Trophoblast cell (in vitro differentiated cells and primary cell): ENCODE measurements at places on chromosomes 2 and 18.

GRCh38 chr2:27830656-27831055, 59.1 kb downstream of the MRPL33 start:
- no peak for DNase-seq

DNA sequence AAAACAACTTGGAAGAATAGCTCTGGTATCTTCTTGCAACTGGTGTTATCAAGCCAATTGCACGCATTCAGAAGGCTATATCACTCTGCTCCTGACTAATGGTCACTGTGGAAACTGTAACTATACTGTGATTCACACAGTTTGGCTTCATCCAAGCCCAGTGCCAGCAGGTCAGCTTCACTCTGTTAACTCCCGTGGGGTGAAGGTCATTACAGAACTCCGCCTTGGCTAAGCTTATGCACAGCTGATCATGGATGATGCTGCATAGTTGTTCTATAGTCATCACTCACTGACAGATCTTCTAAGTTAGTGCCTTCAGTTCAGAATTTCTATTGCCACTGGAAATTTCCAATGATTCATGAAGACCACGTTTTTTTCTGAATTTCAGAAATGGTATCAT, 497.2 kb upstream of the NETO1 start:
- no peak for DNase-seq

GRCh38 chr2:51705417-51705816, 673.5 kb upstream of the NRXN1 start:
- no peak for DNase-seq

DNA sequence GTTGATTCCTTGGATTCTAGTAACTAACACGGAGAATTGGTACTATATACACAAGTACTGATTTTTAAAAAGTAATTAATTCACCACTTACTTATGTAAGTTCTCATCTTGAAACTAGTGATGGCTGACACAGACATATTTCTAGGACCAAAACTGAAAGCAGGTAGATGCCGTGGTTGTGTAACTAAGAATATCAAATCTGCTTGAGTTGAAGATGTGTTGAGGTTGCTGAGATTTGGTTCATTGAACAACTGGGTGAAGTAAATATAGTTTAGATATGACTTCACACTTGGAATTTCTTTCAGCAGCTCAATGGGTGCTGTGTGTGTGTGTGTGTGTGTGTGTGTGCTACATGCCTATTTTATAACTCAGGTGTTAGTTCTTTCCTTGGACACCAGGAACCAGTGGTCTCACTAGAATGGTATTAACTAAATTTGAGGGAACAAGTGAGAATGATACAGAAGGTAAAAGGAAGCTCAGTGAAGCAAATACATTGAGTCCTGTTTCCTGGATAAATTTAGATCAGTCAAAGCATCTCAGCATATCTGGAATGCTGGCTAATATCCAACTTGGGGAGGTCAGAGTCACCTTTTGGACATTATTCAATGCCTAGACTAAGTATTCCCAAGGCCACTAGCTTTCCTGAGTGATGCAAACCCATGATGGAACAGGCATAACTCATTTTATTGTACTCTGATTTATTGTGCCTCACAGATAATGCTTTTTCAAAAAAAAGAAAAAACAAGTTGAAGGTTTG, 110.7 kb upstream of the ZEB2 start:
- DNase-seq, result no peak

DNA sequence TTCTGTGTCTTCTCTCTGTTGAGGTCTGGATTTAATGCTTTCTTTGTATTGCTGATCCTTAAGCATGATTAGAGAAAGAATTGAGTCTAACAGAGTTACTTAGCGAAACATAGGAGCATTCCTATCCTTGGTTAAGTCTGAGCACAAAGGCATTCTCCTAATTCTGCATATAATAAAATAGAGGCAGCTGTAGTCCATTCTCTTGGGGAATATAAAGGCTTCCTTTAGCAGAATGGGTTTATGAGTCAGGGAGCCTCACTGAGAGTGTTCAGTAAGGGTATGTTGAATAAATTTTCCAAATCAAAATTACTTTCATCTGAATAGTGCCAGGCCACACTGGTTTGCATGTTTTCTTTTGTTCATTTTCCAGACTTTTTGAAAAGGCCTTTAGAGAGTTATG, 101.5 kb downstream of the GALNT1 start:
- no peak for DNase-seq

DNA sequence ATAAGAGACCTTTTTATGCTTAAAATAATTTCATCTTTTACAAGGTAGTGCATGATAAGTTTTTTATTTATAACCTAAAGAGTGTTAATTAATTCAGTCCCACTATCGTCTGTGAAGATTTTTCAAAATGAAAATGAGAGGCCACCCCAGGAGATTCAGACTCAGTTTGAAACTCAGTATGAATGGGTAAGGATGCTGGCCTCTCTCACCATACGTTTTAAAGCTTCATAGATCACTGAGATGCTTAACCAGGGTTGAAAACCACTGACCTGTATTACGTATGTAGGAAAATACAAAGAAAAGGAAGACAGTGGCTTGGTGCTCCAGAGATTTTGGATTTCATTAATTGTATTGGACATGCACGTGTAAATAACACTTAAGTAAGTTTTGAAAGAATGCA, 278.7 kb downstream of the FSIP2 start:
- no peak for DNase-seq

DNA sequence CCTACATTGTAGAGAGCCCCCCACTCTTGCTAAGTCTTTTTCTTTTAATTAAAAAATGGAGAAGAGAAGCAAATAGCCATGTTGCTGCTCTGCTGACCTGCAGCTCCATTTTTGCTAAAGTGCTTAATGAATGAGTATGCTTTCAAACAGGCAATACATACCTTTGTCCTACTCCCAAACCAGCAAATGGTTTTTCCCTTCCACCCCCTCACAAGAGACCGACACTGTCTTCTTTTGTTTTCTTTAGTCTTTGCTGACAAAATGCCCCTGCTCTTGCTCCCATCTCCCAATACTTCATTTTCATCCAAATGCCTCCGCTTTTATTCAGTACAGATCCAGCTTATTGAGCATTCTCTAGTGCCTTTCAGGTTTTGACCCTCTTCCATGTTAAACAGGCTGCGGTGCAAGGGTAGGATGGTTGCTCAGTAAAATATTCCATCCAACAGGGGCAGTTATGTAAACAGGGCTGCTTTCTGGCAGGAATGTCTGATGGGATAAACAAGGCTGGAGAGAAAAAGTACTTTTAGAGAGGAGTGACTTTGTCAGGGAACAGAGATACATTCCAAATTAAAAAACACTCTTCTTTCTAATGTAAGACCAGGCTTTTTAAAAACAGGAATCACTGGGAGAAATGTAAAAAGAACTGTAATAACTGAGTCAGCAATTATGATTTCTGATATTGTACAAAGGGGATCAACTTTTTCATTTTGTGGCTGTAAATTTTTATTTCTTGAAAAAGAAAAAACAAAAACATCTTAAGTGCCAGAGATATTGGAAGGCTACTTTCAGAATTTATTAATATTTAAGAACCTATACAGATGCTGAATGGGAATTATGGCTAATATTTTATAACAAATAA, 136.8 kb downstream of the MEP1B start:
- DNase-seq, result no peak

GRCh38 chr2:24724111-24724775, 68.9 kb downstream of the PTRHD1 start:
- DNase-seq, result no peak

DNA sequence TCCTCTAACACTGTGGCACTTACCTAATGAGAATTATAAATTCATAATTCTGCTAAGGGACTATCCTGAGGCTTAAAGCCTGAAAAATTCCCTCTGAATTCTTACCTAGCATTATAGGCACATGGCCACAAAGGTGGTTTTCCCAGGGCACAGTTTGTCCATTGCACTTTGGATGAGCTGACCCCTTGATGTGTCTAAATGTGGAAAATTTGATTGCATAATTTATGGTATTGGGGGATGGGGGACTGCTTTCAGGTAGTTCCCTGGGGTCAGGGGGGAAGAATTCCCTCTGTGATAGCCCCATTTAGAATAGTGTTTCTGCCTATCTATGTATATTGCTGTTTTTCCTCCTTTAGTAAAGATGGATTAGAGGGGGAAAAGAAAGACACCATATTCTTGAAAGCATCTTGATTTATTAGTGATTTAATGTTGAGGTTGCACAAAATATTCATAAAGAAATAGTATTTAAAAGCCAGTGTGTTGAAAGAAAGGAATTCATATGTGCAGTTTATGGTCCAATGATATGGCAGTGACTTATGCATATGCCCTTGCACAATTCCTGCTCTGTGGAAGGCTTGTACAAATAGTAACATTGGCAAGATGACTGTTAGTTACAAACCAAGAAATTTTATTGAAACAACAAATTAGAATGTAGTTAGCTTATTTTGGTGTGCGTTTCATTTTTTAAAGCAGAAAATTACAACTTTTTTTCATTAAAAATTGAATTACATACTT, 8.7 kb upstream of the HTR2B start:
- DNase-seq, result no peak

DNA sequence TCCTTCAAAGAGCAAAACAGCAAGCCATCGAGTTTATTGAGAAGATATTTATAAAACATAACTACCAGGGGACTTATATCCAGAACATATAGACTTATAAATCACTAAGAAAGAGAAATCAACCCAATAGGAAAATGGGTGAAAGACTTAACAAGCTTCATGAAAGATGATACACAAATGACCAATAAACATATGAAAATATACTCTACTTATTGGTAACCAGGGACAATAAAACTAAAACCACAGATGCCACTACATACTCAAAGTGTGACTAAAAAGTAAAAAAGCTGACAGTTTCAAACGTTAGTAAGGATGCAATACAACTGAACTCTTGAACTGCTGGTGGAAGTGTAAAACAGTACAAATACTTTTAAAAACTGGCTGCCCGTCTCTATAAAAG, 154.3 kb downstream of the TMEM163 start:
- no peak for DNase-seq

GRCh38 chr2:71064754-71065621, 3.5 kb upstream of the NAGK start:
- no peak for DNase-seq

GRCh38 chr18:43780782-43781340, 503.6 kb upstream of the SYT4 start:
- no peak for DNase-seq

DNA sequence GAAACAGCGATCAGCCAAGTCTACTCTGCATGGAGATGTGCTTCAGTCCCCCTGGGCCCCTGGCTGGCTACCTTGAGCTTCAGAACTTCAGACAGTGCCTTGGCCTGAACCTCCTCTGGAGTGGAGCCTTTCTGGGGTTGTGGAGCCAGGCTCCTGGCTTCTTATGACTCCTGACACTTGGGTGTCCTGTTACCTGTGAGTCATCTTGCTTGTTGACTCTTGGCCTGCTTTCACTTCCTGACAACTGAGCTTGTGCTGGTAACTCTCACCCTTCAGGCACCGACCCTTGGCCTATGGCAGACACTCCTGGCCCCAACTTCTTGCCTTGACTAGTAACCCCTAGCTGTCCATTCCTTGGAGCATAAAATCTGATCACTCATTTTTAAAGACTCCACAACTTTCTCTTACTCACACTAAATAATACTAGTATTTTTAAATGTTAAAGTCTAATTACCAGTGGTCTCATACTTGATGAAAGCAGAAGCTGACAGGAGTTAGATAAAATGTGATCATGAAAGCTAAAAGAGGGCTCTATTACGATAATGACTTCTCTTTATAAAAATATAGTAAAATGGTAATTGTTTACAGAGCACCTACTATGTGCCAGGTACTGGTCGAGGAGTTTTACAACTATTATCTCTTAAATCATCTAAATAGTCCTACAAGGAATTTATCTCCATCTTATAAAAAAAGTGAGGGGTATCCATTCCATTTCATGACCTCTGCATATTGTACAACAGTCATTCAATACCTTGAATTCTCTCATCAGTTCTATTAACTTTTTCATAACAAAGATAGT, 46.3 kb upstream of the VIT start:
- DNase-seq, result peak; percentile 80

DNA sequence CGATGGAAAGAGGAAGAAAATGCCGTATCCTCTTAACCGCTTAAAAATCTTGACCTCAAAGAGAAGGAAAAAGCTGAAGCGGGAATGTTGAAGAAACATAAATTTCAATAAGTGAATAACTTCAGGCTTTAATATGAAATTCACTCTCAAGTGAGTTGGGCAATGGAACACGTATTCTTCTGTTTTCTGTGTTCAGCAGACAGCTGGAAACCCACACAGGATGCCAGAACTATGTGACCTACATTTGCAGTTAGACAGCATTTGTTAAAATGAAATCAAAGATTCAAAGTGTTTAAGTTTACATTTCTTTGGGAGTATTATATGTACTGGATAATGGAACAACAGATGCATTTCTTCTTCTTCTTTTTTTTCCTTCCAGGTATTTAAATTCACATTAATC, 80.5 kb upstream of the SPATS2L start:
- DNase-seq, result no peak

DNA sequence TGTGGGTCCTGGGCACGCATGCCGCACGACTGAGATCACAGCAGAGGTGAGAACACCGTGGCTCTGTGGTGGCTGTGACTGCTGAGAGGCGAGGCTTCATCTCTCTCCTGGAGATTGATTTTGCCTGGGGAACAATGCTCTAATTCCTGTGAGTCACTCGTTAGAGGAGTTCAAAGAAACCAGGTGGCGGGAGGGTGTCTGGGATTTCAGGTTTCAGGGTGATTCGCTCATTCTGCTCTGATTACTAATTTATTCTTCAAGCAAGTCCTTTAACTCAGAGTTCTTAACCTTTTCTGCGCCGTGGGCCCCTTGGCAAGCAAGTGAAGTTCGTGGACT, 56.3 kb downstream of the GLI2 start:
- peak; percentile 29 for DNase-seq

- no peak for DNase-seq
These were observed 248.7 kb upstream of the PIK3C3 start for GRCh38 chr18:41706301-41706700.

DNA sequence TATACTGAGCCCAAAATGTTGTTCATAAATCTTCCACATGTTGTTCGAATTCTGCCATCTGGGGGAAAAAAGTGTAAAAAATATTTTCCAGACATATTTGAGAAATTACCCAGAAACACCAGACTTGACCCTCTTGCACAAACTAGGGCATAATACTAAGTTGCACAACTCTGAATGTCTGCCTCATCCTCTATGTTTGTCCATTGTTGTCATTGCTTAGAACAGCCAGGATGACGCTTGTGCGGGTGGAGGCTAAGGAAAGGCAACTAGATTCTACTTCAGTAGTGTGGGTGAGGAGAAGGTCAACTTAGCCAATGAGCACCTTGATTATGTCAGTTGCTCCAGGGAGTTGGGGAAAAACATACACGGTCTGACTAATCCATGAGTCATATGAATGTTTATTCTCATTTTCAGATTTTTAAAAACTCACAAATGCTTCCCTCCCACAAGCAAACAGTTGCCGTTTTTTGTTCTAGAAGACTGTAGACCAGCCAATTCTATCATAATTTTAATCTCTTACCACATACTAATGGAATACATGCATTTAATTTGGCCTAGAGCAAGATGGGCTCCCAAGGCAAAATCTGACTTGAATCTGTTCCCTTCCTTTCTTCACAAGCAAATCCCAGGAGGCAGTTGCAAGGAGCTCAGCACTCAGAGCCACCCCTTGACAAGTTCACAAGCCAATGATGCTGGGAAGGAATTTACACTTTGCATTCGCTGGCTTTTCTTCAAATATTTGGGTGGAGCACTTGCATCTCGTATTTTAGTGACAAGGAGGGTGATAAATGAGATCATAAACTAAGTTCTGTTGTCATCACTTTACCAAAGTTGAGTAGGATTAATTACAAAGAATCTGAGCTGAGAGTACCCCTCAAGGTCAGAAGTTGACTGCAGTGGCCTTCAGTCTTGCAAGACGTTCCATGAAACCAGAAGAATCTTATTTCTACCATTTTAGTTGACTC, 163.2 kb upstream of the TWIST2 start:
- peak; percentile 94 for DNase-seq

- DNase-seq, result no peak
These were observed 83.4 kb downstream of the MYCN start for GRCh38 chr2:16023506-16024360.

- no peak for DNase-seq
These were observed 9.7 kb downstream of the PROKR1 start for GRCh38 chr2:68653034-68653433.
